Large intestine (tissue), 12 donors: ENCODE measurements at places on chromosomes 11 and 22. TPM values are rescaled to one million over a fixed set of nuclear protein-coding genes. Genes with fewer than 3 reads are reported as not detected.

- peaks cover 30% of the 10 kb centered on the region for H3K4me1 ChIP-seq
- H3K4me3 ChIP-seq, result no peak overlapping the region
- no peaks in the 10 kb centered on the region for H3K36me3 ChIP-seq
Observed at GRCh38 chr11:134973801-134974200, 561.8 kb upstream of the B3GAT1 start.

GRCh38 chr11:117075186-117075585 is 23.0 kb downstream of the SIK3 start:
- no peaks in the 10 kb centered on the region for H3K27me3 ChIP-seq
- no peak overlapping the region for H3K4me3 ChIP-seq
- no peak overlapping the region for H3K27ac ChIP-seq
- no peaks in the 10 kb centered on the region for H3K36me3 ChIP-seq
- peaks cover 20% of the 10 kb centered on the region for H3K4me1 ChIP-seq
- DNase-seq, result no peak

GRCh38 chr11:12287374-12288211 is 89.8 kb upstream of the PARVA start:
- H3K4me1 ChIP-seq, result no peaks in the 10 kb centered on the region
- H3K27ac ChIP-seq, result peak overlapping the region; percentile 41
- H3K36me3 ChIP-seq, result no peaks in the 10 kb centered on the region

- H3K36me3 ChIP-seq, result no peaks in the 10 kb centered on the region
- peaks cover 26% of the 10 kb centered on the region for H3K4me1 ChIP-seq
- no peak overlapping the region for H3K4me3 ChIP-seq
- H3K27ac ChIP-seq, result peak overlapping the region; percentile 64
Observed at GRCh38 chr11:62000539-62001446, 33.4 kb upstream of the FTH1 start.

ROBO3 gene
- polyA plus RNA-seq, result 17.3 TPM

C11orf16 gene
- 0.12 TPM for polyA plus RNA-seq

SLC25A17 gene
- 18.1 TPM for polyA plus RNA-seq

LARGE2 gene
- 3.6 TPM for polyA plus RNA-seq

TYR gene
- polyA plus RNA-seq, result not detected
